T47D (cell line): ENCODE measurements at places on chromosomes 4 and X.
A peak's percentile ranks its signal among the peaks of the same experiment; 100 is the strongest.

DNA sequence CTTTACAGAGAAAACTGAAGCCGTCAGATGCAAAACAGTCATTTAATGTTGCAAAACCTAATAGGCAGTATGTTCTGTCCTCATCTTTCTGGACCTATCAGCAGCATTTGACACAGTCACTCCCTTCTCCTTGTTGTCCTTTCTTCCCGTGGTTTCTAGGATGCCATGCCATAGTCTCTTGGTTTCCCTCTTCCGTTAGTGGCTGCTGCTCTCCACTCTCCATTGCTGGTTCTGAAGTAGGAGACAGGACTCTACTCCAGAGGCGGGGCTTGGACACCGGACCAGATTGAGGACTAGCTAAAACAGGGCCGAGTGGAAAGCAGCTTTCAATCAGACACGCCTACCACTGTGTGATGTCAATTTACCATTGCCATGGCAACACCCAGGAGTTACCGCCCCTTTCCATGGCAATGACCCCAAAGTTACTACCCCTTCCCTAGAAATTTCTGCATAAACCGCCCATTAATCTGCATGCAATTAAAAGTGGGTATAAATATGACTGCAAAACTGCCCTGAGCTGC, 88.8 kb upstream of the CCDC160 start:
- no peak for DNase-seq

DNA sequence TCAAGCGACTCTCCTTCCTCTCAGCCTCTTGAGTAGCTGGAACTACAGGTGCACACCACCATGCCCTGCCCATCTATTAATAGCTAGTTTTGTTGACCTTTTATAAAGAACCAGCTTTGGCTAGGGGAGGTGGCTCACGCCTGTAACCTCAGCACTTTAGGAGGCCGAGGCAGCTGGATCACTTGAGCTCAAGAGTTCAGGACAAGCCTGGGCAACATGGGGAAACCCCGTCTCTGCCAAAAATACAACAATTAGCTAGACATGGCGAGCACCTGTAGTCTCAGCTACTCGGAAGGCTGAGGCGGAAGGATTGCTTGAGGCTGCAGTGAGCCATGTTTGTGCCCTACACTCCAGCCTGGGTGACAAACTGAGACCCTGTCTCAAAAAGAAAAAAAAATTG, 2.7 kb downstream of the TKTL1 start:
- DNase-seq, result no peak

DNA sequence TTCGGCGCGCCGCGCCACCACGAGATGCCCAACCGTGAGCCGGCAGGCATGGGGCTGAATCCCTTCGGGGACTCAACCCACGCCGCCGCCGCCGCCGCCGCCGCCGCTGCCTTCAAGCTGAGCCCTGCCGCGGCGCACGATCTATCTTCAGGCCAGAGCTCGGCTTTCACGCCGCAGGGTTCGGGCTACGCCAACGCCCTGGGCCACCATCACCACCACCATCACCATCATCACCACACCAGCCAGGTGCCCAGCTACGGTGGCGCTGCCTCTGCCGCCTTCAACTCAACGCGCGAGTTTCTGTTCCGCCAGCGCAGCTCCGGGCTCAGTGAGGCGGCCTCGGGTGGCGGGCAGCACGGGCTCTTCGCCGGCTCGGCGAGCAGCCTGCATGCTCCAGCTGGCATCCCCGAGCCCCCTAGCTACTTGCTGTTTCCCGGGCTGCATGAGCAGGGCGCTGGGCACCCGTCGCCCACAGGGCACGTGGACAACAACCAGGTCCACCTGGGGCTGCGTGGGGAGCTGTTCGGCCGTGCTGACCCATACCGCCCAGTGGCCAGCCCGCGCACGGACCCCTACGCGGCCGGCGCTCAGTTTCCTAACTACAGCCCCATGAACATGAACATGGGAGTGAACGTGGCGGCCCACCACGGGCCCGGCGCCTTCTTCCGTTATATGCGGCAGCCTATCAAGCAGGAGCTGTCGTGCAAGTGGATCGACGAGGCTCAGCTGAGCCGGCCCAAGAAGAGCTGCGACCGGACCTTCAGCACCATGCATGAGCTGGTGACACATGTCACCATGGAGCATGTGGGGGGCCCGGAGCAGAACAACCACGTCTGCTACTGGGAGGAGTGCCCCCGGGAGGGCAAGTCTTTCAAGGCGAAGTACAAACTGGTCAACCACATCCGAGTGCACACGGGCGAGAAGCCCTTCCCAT, 1.1 kb downstream of the ZIC3 start:
- DNase-seq, result no peak

- peak; percentile 65 for DNase-seq
Observed at GRCh38 chrX:119410027-119410819, 11.1 kb downstream of the SLC25A43 start.
